DMS153 (cell line): ENCODE measurements at places on chromosomes 16 and 17.

DNA sequence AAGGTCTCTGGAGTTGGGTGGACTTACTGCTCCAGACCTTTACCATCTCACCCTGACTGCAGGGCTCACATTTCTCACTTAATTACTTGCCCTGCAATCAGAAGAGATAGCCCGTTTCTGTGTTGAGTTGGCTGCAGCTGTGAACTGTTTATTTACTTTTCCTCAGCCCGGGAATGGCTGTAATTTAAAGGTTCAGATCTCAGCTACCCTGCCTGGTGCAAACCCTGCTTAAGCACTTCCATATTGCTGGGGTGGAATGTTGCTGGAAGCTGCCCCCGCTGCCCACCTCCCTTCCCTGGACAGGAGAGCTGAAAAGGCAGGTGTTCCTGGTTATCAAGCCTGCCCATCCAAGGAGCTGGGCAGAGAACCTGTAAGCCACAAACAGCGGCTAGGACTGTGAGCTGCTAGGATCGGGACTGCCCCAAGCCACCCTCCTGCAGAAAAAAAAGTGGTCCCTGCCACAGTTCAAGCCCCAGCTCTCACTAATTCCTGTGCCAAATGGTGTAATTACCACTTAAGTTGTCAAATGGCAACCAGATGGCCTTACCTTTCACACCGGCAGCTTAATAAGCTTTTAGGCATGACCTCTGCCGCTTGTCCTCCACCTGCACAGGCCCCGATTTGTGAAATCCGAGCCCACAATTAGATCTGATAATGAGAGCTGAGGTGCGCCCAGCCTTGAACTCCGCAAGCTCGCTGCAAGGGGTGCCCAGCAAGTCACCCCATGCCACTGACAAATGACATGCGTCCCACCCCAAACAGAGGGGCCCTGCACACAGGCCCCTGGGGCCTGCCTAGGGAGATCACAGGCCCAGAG is 269.8 kb downstream of the C16orf95 start:
- DNase-seq: peak; percentile 22

GRCh38 chr17:17723354-17724261 is 42.4 kb downstream of the RAI1 start:
- no peak for DNase-seq

GRCh38 chr16:61323456-61323855 is 712.8 kb downstream of the CDH8 start:
- DNase-seq: no peak

GRCh38 chr16:8517280-8517679 is 73.0 kb downstream of the TMEM114 start:
- DNase-seq: no peak

DNA sequence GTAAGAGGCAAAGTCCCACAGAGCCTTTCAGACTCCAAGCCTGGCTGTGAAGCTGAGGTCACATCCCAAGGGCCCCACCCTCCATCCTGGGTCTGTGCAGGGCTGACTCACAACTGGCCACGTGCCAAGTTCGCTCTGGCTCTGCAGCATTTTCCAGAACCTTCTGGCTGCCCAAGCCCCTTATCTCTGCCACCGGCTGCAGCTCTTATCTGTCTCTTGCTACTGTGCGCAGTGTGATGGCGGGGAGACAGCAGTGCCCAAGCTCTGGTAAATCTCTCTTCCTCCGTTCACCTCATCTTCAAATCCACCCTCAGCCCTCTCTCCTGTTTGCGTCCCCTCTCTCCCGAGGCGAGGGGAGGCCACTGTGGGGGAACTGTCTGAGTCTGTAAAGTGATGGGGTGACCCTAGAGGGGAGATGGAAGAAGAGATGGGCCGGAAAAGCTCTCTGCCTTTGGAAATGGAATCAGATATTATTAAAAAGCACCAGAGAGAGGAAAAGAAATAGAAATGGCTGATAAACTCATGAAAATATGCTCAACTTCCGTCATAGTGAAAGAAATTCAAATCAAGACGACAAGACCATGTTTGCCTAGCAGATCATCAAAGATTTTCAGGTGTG is 162.7 kb upstream of the CDC42EP4 start:
- DNase-seq: peak; percentile 67

DNA sequence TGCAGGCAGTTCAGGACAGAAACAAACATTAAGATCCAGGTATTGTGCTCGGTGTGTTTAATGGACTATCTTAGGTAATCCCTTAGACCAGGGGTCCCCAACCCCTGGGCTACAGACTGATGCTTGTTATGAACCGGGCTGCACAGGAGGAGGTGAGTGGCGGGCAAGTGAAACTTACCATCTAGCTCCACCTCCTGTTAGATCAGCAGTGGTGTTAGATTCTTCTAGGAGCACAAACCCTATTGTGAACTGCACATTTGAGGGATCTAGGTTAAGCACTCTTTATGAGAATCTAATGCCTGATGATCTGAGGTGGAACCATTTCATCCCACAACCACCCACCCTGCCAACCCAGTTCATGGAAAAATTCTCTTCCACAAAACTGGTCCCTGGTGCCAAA is 37.8 kb upstream of the ASIC2 start:
- DNase-seq: no peak

GRCh38 chr17:11692688-11693087 is 94.4 kb downstream of the DNAH9 start:
- no peak for DNase-seq

- DNase-seq: no peak
Measured at GRCh38 chr16:71254832-71255525, 24.5 kb upstream of the HYDIN start.
